ENCODE measurements at places on chromosomes 1 and 21.
A peak's percentile ranks its signal among the peaks of the same experiment; 100 is the strongest.

- no peak for DNase-seq
These were observed 1.2 kb downstream of the UBR4 start for GRCh38 chr1:19208710-19209438.

DNA sequence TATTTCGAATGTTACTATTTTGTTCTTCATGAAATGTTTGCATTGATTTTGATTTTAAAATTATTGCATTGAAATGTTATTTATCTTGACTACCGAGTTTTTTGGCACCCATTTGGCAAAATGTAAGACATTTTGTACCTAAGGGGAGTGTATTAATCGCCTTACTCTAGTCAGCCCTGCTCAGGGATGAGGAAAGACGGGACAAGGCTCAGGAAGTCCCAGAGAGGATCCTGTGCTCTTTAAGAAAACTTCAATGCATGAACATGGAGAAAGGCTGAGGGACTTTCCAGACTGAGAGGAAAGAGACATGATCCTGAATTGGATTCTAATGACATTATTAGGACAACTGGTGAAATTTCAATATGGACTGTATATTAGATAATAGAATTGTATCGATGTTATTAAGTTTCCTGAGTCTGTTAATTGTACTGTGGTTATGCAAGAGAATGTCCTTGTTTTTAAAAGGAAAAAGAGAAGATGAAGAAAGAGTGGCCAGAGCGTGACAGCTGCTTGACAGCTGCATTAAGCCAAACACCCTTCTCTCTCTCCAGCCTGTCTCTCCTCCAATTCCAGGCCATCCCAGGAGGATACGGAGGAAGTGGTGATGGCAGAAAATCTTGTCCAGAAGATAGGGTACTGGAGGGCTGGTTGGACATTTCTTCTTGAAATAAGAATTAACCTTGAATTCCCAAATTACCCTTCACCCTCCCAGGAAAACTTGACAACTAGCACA, 66.0 kb downstream of the PLEKHA6 start:
- DNase-seq: no peak

DNA sequence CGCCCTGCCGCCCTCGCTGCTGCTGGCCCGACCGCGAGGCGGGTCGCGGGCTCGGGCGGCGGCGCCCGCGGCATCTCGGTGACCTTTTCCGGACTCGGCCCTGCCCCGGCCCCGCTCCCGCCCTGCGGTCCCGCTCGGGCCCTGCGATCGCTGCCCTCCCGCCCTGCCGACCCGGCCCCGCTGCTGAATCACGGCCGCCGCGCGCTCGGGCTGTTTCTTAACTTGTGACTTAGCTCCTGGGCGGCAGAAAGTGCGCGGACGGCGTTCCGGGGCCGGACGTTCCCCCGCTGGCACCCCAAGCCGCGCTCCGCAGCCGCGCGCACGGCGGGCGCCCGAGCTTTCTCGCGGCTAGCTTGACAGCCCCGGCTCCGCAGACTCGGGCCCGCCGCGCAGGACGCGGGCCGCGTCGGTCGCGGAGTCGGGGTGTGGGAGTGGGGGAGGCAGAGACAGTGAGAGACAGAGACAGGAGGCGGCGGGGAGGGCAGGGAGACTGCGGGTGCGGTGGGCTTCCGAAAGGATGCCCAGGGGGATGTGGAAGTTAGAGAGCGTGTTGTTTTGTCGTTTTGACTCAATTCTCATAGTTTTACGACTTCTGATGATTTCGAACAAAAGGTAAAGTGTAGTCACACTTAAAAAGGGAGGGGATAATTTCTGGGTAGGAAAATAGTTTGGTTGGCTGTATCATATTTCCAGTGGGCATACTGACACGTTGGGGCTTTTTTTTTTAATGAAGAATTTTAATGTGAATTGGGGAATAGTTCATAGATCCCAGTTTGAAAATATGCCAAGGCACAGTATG, 49.8 kb downstream of the PRDM2 start:
- DNase-seq: no peak

GRCh38 chr1:172269084-172269483, 151.4 kb upstream of the C1orf105 start:
- DNase-seq: no peak

- no peak for DNase-seq
These were observed 17.8 kb upstream of the RSBN1 start for GRCh38 chr1:113830039-113830438.

DNA sequence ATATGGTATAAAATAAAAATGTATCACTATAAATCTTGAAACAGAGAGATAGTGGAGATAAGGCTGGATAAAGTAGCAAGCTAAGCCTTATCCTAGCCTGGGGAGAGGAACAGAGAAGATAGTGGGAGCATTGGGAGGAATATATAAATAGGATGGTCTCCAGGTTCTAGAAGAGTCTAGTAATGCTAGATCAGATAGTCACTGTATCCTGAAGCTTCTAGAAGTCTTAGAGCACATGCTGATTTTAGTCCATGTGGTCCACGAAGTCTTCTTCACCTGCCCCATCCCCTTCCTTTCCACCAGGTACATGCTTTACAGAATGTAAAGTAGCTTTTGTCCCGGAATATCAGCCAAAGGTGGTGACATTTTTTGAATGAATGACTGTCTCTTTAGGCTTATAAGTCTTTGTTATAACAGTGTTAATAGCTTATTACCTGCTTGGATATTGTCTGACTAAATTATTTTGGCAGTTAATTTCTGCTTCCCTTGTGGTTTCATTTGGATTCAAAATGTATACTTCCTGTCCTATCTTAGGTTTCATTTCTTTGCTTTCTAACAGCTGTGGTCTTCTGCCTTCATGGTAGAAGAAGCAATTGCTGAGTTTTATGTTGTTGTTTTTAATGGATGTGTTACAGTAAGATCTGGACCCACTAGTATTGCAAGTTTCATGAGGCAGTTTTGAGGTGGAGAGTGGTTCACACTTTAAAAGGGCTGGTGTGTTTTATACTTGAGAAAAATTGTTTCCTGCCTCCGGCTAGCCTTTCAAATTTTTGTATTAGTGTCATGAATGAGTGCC, 5.9 kb downstream of the SMG7 start:
- DNase-seq: no peak

- no peak for DNase-seq
These were observed 131.0 kb downstream of the ROR1 start for GRCh38 chr1:63904826-63905225.

- DNase-seq: no peak
These were observed 70.7 kb upstream of the DAB1 start for GRCh38 chr1:57494530-57495079.

GRCh38 chr1:50929376-50929958, 30.6 kb downstream of the FAF1 start:
- DNase-seq: peak; percentile 11

GRCh38 chr1:234014208-234014607, 109.7 kb downstream of the SLC35F3 start:
- DNase-seq: no peak

- DNase-seq: no peak
These were observed 79.9 kb downstream of the OBSCN start for GRCh38 chr1:228287541-228288425.

GRCh38 chr21:17931080-17931479, 111.9 kb upstream of the C21orf91 start:
- no peak for DNase-seq

- no peak for DNase-seq
These were observed 40.2 kb downstream of the PGBD5 start for GRCh38 chr1:230385930-230386329.

- DNase-seq: peak; percentile 15
These were observed 48.8 kb downstream of the ZBTB40 start for GRCh38 chr1:22500471-22500870.

- DNase-seq: no peak
These were observed at the start of gene SFN for GRCh38 chr1:26862781-26863684. Gene SFN (plus strand): TSS chr1:26863149. CDS start chr1:26863213, 64 bp downstream.

- no peak for DNase-seq
These were observed 2.9 kb upstream of the PSMB2 start for GRCh38 chr1:35644204-35644603.

- DNase-seq: no peak
These were observed 148.8 kb downstream of the TGFB2 start for GRCh38 chr1:218493986-218494385.

- DNase-seq: no peak
These were observed 29.9 kb downstream of the FAF1 start for GRCh38 chr1:50930193-50930592.

- DNase-seq: no peak
These were observed 43.5 kb downstream of the TRABD2B start for GRCh38 chr1:47953661-47954060.

DNA sequence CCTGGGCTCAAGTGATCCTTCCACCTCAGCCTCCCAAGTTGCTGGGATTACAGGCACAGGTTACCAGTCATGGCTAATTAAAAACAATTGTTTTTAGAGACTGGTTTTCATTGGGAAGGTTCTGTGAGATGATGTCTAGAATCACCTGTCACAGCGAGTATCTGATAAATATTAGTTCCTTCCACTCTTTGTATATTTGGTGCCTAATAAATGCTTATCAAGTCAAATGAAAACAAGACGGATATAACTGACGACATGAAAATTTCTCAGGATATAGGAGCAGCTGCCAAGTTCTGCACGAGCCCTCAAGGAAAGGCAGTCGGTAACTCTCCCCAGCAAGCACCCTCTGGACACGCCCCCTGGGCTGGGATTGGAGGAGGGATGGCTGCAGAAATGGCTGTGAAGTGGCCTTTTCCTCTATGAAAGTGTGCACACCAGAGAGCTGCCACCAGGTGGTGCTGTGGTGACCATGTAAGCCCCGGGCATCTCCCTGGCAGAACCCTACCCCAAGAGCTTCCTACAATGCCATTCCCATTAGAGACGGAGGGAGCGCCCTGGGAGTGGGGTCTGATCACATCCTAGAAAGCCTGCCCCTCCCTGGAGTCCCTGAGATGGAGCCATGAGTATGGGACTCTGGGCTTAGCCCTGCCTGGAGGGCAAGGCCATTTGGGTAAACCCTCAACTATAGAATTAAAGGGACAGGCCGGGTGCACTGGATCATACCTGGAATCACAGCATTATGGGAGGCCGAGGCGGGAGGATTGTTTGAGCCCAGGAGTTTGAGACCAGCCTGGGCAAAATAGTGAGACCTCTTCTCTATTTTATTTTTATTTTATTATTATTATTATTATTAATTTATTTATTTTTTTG, 50.9 kb downstream of the HTR6 start:
- peak; percentile 69 for DNase-seq

DNA sequence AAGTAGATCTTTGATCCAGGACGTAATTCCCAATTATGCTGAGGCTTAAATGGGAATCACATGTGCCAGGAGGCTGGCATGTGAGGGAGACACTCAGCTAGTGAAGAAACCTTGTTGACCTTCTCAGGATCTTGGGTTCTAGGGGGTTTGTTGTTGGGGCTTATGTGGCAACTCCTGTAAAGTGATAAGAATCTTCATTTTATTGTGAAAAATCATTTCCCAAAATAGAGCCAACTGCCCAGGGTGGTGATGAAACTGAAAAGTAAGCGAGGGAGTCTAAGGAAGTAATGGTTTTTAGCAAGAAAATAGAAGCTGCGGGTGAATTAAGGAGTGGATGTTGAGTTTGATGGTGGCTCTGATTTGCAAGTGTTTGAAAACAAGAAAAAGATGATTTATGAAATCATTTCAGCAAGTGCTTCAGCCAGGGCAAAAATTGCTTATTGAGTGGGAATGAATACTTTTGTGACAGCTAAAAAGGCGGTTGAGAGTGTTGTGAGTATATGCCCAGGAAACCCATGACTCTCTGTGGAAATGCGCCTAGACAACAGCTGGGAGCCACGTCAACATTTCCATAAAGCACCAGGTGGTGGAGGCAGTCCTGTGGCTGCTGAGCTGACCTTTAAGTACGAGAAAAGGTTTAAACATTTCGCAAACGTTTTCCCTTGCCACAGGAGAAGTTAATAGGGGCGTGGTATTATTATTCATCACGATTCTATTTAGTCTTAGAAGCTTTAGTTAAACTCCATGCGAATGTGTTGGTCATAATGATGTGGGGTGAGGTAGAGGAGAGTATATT, 102.7 kb downstream of the HMGB4 start:
- no peak for DNase-seq

DNA sequence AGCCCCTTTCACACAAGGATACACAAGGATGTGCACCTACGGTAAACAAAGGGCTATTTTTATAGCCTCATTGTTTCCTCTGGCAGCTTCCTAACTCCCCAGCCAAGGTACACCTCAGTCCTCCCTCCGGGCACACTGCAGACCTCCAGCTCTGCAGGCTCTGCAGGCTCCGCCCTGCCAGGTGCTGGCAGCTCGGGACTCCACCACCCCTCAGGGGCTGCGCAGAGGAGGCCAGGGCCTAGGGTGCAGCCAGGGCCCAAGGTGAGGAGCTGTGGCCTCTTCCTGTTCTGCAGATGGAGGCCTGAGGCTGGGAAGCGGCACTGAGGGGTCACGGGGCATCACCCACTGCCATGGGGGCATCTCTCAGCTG, 19.8 kb upstream of the CLSTN1 start:
- no peak for DNase-seq

DNA sequence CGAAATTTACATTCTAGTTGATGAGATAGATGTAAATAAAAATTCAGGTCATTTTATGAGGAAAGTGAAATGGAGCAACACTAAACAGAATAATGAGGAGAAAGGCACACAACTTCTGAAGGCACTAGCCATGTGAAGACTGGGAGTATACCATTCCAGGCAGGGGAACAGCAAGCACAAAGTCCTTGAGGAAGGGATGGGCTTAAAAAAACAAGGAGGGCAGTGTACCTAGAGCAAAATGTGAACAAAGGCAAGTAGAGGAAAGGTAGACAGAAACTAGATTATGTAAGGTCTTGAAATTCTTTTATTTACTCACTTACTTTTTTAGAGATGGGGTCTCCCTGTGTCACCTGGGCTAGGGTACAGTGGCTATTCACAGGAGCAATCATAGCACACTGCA, 54.1 kb upstream of the LRIG2 start:
- DNase-seq: no peak

- no peak for DNase-seq
These were observed 1829.2 kb downstream of the NCAM2 start for GRCh38 chr21:22827422-22827821.

GRCh38 chr1:229645324-229645993, 19.4 kb downstream of the URB2 start:
- DNase-seq: no peak

GRCh38 chr21:41759214-41759840, 7.5 kb downstream of the RIPK4 start:
- DNase-seq: no peak

- no peak for DNase-seq
These were observed 2.8 kb downstream of the LAPTM5 start for GRCh38 chr1:30754684-30755171.

GRCh38 chr1:201381130-201381529, 3.6 kb upstream of the TNNT2 start:
- DNase-seq: no peak

DNA sequence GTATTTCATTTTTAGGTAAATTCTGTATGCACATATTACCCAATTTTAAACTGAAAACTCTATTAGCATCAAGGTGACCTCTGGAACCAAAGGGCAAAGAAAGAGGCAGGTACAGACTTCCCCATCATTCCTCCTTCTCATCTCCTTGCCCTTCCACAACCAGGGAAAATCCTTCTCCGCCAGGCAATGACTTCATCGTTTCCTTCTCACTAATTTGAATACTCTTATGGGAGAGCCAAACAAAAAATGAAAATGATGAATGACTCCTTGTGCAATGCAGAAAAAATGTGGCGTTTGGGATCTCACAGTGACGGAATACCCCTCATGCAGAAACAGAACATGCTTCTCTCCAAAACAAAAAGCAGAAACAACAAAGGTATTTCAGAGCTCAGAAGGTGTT, 83.7 kb downstream of the HLCS start:
- no peak for DNase-seq
